ENCODE measurements at places on chromosomes 12 and 14.

GRCh38 chr12:94849411-94849976 is 154.0 kb downstream of the NDUFA12 start:
- DNase-seq: no peak

DNA sequence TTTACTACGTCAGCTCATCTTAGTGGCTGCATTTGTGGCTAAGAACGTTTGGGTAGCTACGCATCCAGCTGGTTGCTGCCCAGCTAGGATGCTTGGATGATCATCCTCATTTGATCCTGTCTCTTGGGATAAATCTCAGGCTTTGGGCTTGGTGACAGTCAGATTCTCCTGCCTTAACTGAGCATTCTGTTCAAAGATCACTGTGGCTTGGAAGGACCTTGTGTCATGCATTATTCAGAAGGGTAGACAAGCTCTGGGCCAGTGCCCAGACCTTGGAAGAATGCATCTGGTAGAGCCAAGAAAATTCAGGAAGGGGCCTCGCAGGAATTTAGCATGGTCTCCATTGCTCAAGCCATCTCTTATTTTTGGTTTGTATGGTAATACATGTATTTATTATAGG is 188.4 kb downstream of the NRXN3 start:
- no peak for DNase-seq

DNA sequence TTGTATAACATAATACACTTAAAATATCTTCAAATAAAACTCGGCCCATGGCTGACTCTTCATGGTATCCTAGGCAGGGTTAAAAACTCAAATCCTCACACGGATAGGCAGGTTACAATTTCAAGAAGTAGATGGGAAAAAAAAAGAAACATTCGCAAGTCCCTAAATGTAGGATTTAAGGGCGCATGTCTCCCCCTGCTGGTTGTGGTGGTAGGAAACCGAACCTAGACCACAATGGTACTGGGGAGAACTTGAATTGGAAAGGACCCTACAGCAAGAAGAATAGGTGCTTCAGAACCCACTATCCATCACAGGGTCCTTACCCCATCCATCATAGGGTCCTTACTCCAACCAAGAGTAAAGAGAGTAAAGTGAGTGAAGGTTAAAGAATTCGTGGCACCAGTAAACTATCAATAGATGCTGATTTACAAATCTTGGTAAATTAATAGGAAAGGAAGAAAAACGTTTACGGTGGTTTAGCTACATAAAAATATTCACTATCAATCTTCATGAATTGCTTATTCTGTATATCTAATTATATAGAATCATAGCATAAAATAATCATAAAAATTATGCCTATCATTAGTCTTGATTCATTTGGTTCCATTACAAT is 3.3 kb upstream of the CIPC start:
- DNase-seq: no peak

- DNase-seq: no peak
These were observed 170.9 kb upstream of the BMP4 start for GRCh38 chr14:54127526-54127925.

- DNase-seq: no peak
These were observed 13.1 kb upstream of the CCDC85C start for GRCh38 chr14:99616832-99617800.

DNA sequence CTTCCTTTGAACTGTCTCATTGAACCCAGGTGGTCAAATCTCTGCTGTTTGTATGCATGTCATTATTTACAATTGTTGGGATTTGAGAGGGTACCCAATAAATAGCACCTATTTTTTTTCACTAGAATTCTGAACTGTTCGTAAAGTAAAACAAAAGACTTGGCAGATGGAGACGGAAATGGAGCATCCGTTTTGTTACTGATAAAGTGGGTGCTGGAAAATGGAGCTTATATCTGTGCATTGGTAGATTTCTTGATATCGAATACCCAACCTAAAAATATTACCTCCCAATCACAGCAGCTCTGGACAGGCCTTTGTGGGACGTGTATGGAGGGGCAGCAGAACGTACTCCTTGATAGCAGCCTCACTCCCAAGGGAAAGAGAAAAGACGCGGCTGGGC is 224.4 kb downstream of the C12orf75 start:
- no peak for DNase-seq

DNA sequence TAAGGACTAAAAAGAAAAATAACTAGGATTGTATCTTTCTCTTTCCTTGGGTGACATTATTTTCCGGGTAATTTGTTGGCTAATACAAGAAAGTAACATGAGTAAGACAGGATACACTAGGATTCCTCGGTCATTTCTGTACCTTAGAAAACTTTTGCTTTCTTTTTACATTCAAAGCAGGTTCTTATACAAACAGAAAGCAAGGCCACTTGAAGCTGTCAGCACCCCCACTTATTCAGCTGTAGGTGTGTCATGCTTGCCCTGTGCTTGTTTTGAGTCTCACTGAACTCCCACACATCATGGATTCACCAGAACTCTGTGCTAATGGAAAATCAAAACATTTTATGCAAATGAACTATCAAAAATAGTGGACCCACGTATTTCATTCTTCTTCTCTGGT is 266.8 kb upstream of the CLEC14A start:
- no peak for DNase-seq

DNA sequence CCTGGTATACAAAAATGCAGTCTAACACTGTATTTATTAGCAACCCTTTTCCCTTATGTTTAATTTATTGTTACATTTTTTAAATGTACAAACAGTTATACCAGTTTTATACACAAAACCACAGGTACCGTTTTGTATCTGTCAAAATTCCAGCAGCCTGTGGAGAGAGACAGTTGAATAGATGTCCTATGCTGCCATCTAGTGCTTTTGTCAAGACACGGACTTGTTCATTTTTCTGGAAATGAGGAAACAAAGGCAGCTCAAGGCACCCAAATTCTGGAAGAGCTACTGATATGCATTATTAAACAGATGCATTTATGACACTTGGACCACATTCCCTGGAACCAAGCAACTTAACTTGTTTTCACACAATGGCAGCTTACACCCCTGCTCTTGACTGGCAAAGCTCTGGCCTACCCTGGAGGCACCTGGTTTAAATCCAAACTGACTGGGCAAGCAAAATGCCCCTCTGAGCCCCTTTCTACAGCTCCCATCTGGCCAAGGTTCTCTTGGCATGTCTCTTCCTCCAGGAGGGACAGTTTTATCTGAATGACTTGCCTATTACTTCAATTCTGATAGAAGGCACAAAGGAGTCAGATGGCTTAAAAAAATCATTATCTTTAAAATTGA is 286.9 kb upstream of the PRKD1 start:
- DNase-seq: no peak

GRCh38 chr14:38001501-38001900 is 206.2 kb upstream of the SSTR1 start:
- DNase-seq: no peak

DNA sequence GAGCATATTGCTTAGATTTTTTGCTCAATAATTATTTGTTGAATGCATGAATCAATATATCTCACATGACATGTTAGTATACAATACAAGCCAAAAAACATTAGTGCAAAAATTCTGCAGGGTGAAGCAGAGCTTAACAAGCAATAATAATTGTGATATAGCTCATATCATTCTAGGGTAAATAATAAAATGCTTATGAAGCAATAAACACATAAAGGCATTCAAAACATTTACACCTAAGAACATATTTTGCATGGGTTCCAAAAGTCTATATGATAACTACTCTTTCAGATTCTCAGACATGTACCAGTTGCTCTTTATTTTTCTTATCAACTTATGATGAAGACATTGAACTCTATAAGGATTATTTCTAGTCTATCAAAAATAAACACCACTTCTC is 886.2 kb downstream of the TRHDE start:
- no peak for DNase-seq

DNA sequence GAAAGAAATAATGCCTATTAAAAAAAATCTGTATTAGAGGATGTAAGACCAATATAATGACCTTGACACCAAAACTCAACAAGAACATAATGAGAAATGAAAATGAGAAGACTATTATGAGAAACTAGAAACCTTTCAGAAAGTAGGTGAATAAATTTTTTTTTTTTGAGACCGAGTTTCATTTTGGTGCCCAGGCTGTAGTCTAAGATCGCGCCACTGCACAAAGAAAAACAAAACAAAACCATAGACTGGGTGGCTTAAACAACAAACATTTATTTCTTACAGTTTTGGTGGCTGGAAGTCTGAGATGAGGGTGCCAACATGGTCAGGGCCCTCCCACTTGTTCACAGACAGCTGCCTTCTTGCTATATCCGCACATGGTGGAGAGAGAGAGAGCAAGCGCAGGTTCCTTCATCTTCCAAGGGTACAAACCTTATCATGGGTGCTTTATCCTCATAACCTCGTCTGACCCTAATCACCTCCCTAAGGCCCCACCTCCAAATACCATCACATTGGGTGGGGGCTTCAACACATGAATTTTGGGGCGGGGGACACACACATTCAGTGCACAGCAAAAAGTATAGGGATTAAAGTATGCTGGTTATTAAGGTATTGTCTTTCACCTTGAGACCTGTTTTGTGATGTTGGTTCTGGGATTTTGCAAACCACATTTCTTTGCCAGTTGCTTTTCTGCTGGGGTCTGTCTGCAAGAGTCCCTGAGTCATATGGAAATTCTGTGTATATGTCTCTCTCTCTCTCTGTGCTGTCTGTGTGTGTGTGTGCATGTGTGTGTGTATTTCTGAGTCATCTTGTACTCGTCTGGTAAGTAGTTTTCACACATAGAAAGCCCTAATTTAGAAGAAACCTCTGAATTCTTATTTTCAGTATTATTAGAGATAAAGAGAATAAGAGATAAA is 26.2 kb downstream of the ZCRB1 start:
- no peak for DNase-seq

DNA sequence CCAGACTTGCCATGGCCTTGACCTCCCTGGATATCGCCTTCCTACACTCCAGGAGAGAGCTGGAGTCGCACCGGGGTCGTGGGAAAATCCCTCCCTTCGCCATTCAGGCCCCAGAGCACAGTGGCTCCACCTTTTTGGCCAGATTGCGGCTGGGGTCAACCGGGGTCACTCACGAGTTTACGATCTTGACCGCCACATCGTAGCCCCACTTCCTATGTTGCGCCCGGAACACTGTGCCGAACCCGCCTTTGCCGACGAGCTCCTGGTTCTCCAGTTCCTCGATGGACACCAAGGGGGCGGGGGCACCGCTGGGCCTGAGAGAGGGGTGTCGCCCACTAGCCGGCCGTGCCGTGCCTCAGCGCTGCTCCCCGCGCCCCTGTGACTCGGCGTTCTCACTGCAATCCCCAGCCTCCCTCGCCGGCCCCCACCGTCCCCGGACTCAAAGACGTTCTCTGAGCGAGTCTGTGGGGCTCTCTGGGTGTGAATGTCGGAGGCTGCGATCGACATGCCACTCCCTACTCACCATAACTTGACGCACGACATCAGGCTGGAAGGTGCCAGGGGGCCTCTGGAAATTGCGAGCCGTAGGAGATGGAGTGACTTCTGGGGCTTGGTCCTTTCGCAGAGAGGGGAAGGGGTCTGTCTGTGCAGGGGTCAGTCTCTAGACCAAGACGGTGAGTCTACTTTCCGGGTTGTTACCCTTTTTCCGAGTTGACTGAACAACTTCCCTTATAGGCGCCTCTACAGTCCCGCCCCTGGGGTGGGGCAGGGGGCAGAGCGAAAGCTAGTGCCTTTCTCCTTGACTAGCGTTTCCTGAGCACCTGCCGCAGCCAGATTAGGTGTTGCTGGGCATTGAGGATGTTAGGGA is at the start of gene RIPK3:
RIPK3 (minus strand) TSS at position 708 of the 868 bp plus-strand sequence; CDS start at position 543, 165 bp downstream.
- no peak for DNase-seq

DNA sequence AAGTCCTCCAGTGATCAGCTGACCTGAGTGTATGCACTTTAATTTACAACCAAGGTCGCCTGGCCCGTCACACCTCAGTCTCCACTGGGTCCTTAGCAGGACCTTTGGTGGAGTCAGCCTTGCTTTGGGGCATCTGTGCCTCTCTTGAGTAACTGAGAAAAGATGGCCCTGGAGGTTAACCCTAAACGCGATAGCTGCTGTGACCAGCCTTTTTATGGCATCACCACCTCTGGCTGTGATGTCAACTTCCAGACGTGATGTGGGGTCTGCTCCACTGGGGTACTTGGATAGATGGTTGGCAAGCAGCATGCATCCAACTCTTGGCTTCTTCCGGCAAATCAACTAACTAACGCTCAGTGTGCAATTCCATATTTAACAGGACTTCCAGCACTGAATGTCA is 122.8 kb upstream of the RTL1 start:
- DNase-seq: no peak

- DNase-seq: no peak
These were observed 85.0 kb downstream of the TMTC1 start for GRCh38 chr12:29698756-29699155.

DNA sequence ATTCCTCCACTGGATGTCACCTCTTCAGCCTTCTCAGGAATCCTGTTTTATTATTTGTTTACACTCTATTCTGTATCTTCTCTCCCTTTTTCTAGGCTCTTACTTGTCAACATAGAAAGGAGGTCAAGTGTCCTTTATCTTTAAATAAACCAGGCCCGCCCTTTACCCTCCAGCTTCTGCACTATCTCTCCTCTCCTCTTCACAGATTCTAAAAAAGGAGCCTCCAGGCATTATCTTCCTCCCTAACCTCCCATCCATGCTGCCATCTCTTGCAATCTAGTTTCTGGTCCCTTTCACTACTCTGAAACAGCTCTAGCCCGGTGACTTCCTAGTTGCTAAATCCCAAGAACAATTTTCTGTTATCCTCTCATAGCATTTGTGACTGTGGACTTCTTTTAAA is 24.1 kb upstream of the ARID2 start:
- no peak for DNase-seq

- no peak for DNase-seq
These were observed 43.2 kb upstream of the MEG3 start for GRCh38 chr14:100782516-100783320.

DNA sequence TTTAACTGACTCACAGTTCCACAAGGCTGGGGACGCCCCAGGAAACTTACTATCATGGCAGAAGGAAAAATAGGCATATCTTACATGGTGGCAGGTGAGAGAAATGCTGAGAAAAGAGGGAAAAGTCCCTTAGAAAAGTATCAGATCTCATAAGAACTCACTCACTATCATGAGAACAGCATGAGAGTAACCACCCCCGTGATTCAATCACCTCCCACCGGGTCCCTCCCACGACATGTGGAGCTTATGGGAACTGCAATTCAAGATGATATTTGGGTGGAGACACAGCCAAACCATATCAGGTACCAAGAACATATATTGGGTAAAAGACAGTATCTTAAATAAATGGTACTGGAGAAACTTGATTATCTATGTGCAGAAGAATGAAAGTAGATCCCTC is 100.3 kb upstream of the FAR2 start:
- no peak for DNase-seq

- no peak for DNase-seq
These were observed 100.4 kb upstream of the SRRM4 start for GRCh38 chr12:118880720-118881493.

- DNase-seq: no peak
These were observed 190.2 kb upstream of the CNOT2 start for GRCh38 chr12:70052931-70053497.

GRCh38 chr12:106581543-106582248 is 1.1 kb upstream of the RFX4 start:
- no peak for DNase-seq

- no peak for DNase-seq
These were observed 97.1 kb downstream of the TNFAIP2 start for GRCh38 chr14:103220134-103220981.

- no peak for DNase-seq
These were observed 71.2 kb downstream of the KCNK13 start for GRCh38 chr14:90132821-90133570.

GRCh38 chr14:102909911-102910310 is 12.6 kb upstream of the AMN start:
- DNase-seq: no peak
